Mucosa of descending colon (tissue), 3 donors: ENCODE measurements at places on chromosomes 4 and X.

GRCh38 chr4:77821775-77822174 lies 2.6 kb upstream of the CNOT6L start:
- no peak for DNase-seq

DNA sequence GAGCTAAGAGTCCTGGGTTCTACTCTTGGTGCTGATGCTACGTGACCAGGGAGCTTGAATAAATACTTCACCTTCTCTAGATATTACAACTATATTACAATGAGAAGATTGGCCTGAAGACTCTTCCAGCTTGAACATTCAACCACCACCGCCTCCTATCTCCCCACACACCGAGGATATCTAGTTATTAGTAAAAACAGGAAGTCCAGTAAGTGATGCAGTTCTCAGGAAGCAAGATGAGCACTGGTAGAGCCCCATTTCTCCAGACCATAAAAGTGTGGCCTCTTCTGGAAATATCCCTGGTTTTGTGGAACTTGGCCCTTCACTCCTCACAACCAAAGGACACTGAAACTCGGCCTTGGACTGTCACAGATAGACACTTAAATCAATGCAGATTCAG lies 18.5 kb downstream of the PJA1 start:
- DNase-seq, result no peak

- DNase-seq, result no peak
These were observed 4.3 kb downstream of the NR0B1 start for GRCh38 chrX:30304866-30305265.

DNA sequence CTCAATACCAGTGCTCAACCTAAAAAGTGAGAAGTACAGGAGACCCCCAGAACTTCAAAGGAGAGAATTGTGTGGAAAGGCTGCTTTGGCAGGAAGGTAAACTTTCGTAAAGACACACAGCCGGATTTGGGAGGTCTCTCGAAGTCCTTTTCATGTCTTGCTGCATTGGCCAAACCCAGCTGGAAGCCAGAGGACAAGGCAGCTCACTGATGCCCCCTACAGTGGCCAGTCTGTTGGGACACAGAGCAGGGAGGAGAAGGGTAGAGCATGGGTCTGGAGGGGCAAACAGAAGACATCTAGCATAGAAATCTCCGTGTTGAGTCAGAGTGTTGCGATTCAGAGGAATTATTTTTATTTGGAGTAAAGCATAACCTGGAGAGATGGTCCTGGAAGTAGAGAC lies 198.9 kb downstream of the ANK2 start:
- DNase-seq, result no peak

DNA sequence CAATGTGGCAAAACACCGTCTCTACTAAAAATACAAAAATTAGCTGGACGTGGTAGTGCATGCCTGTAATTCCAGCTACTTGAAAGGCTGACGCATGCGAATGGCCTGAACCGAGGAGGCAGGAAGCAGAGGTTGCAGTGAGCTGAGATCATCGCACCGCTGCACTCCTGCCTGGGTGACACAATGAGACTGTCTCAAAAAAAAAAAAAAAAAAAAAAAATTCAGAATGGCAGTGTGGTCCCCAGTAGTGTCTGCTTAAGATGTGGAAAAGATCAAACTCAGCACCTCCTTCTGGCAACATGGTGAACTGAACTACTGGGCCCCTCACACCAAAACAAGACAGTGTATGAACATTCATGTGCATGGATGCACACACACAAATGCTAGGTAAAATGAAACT lies 32.2 kb downstream of the SMS start:
- DNase-seq, result no peak

- DNase-seq, result no peak
These were observed 96.4 kb upstream of the DDIT4L start for GRCh38 chr4:100286636-100287035.

DNA sequence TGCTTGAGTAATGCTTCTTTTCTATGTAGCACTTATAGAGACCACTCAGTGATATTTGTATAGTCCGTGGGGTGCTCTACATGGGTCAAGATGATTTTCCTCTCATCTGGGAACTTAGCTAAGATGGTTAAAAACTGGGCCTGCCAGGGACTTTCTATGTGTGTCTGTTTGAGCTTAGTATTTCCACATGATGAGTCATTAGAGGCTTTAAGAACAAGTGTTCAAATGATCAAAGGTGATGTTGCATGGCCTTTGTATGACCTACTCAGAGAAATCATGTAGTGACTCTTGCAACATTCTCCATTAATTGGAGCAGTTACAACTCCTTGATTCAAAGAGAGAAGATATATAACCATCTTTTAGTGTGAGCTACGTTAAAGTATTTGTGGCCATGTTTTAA lies 1480.5 kb upstream of the IGFBP7 start:
- no peak for DNase-seq

DNA sequence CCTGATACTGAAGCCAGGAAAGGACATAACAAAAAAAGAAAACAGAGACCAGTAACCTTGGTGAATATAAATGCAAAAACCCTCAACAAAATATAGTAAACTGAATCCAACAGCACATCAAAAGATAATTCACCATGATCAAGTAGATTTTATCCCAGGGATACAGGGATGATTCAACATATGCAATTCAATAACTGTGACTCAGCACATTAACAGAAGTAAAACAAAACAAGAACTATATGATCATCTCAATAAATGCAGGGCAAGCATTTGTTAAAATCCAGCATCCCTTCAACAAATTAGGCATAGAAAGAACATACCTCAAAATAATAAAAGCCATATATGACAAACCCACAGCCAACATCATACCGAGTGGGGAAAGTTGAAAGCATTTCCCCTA lies 112.0 kb downstream of the HHIP start:
- no peak for DNase-seq

DNA sequence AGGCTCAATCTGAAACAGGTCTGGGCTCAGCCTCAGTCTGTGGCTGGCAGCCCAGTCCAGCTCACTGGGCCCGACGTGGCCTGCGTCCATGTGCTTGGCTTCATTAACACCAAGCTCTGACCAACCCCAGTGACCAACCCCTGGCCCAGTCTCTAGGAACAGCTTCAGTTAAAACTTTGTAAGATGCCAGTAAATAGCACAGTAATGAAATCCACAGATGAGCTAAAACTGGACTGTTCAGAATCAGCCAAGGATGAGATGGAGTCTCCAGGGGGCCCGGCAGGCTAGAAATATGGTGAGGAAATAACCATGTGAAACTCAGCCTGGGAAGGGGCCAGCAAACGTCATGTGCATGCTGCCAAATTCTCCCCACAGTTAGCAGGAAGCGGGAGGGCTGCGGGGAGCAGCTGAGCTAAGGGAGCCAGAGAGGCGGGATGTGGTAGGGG lies 37.1 kb upstream of the XPNPEP2 start:
- peak; percentile 20 for DNase-seq

- DNase-seq, result no peak
These were observed 44.0 kb downstream of the PCYT1B start for GRCh38 chrX:24603191-24603590.

DNA sequence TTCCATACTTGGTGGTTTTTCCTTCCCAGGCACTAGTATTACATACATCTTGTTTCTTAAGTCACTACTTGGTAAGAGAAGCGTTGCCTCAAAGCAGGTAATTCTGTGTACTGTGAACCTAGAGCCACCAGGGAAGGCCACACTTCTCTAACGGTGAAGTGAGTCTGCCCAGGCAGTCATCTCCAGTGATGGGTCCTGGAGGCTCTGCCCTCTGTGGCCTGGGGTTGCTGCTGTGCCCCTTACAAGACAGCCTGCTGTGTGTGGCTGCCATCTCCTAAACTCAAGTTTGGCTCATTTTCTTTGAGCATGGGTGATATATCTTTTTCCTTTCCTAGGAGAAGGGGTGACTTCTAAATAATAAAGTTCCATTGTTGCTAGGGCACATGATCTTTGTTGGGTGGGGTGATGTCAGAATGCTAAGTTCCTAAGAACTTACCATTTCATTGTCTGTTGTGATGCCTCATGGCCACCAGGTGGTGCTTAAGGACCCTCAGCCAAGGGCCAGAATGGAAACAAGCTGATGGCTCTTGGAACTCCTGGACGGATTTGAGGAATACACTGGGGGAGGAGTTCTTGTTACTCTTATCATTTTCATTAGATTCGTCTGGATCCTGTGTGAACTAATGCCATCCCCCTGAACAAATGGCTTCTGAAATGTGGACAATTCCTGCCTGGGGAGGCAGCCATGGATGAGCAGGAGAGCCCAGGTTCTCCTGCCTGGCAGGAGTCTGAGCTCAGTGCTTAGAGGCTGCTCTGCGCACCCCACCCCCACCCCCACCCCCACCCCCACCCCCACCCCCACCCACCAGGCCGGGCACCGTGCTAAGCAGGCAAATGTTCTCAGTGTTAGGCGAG lies 41.1 kb upstream of the WDR1 start:
- peak; percentile 42 for DNase-seq

- peak; percentile 8 for DNase-seq
These were observed 100.0 kb downstream of the HMX1 start for GRCh38 chr4:8771666-8772065.

DNA sequence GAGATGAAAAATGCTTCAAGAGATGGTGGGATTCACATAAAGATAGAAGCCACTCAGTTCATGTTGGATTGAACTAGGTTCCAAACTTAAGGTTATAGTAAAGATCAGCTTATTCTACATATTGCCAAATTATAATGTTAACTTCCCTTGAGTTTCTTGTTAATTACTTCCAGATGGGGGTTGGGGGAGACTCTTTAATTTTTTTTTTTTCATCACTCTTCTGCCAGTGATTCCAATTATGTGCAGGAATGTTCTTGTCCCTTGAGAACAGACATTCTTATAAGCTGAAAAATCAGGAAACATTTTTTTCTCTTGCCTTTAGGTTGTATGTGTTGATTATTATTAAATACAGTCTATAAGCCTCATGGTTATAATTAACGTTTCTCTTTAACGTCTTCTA lies 30.0 kb downstream of the MND1 start:
- DNase-seq, result no peak

DNA sequence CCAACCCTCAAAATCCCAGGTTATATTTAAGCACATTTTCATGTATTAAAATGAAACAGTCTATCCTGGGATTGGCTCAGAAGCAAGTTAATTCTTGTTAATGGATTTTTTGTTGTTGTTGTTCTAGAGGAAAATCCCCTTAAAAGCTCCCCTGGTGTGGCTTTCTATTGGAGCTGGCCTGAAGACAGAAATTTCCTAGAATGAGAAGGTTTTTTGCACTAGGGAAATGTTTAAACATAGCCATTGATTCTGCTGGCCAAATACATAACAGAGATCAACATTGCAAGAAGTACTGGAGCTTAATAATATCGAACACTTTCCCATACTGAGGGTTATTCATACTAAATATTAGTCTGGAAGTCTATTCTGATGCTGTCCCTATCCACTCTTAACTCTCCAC lies 148.8 kb upstream of the PCDH18 start:
- DNase-seq, result no peak

DNA sequence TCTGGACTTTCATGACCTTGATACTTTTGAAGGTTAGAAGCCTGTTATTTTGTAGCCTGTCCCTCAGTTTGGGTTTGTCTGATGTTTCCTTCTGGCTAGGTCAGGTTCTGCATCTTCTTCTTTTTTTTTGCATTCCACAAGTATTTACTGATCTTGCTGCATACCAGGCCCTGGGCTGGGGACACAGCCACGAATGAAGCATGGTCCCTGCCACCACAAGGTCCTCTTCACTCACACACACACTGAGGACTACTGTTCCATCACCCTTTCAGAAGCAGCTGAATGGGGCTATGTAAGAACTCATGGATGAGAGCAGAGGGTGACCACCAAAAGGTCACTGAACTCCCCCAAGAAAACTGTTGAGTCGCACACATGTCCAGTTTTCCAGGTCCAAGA lies 39.2 kb downstream of the USP11 start:
- DNase-seq, result no peak

GRCh38 chr4:177582992-177583391 lies 140.8 kb upstream of the AGA start:
- DNase-seq, result no peak

GRCh38 chr4:147644471-147644870 lies 27.3 kb downstream of the TMEM184C start:
- DNase-seq, result no peak

DNA sequence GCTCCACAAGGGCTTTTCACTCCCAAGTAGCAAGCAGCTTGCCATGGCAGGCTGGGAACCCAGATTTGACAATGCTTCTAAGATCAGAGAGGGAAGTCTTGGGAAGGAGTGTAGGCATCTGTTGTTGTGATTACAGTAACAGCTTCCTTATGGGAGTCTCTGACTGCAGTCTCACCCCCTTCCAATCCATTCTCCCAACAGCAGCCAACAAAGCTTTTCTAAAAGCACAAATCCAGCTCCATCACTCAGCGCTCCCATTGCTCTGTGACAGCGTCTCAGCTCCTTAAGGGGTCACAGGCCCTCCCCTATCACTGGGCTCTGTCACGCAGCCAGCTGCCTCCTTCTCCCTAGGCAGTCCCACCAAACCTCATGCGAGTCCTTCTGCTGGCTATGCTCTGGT lies 7.1 kb downstream of the IGFBP7 start:
- DNase-seq, result no peak

- DNase-seq, result no peak
These were observed 116.2 kb upstream of the TLL1 start for GRCh38 chr4:165756836-165757235.

DNA sequence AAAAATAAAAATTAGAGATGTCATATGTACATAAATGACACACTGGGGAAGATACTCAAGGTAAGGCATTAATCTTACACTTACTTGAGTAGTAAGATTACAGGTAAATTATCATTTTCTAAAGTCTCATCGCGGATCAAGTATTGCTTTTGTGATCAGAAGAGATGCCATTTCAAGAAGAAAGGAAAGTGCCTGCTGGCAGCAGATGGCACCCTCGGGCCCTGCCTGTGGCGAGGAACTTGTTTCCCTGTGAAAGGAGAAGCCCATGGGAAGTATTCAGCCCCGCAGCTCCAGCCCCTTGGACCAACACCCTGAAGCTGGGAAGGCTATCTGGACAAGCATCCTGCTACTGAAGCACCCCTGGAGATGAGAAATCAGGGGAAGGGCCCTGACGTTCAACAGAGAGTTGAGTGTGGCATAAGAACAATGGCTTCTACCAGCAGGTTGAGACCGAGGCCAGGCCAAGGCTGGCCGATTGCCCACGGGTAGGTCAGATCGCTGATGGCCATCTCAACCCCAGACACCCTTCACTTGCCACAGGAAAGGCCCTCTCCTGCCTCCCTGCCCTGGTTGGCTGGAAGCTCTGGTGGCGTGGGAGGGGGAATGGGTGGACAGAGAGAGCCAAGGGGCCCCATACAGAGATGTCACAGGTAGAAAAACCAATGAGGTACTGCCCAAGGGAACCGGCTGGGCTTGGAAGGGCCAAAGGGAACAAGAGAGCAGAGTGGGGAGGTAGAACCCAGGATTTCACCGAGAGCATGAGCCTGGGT lies 18.8 kb upstream of the MXD4 start:
- peak; percentile 41 for DNase-seq

DNA sequence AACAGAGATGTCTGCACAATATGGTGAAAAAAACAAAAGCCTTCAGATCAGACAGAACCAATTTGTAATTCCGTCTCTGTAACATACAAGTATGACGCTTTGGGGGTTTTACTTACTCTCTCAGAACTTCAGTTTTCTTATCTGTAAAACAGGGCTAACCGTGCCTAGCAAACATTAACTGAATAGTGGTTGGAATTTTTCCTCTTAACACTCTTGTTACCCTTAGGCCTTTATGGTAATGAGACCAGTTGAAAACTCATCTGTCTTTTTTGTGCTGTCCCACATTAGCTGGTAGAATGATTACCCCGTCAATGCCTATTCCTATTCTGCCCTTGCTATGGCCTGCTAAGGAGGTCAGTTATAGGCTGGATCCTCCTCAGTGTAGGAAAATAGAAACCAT lies 4.5 kb upstream of the MYOZ2 start:
- DNase-seq, result no peak

- DNase-seq, result peak; percentile 37
These were observed 24.0 kb upstream of the SGMS2 start for GRCh38 chr4:107800706-107801105.

GRCh38 chr4:112860830-112861690 lies 188.4 kb upstream of the ANK2 start:
- DNase-seq, result no peak
